ENCODE measurements at places on chromosomes 2 and 18.
A peak's percentile ranks its signal among the peaks of the same experiment; 100 is the strongest.

DNA sequence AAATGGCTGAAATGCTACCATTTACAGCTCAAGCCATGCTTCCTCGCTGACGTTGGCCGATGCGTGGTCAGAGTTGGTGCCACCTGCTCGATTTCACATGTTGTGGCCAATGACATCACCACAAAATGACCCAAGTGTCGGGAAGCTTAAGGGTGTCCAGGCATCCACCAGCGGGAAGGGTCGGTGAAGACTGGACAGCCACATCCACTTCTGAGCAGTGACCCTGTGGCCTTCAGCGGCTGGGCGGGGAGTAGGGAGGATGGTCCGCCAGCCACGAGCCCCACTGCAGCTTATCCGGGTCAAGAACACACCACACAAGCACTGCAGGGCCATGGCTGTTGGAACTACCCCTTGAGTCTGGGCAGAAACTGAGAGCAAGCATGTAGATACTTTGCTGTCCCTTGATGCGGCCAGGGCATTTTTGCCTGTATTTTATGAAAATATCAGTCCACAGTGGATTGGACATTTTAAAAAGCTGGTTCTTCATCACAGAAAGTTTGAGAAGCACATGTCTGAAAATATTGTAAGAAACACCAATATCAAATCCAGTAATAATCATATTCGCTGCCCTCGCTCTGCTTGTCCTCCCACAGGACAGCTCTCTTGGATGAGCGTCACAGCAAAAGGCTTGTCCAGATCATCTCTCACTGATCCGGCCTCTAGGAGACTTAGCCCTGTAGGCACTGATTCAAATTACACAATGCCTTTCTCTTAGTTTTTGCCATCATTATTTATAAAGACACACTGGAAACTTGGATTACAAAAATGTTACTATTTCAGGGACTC is 174.0 kb downstream of the TWIST2 start:
- peak; percentile 5 for DNase-seq

DNA sequence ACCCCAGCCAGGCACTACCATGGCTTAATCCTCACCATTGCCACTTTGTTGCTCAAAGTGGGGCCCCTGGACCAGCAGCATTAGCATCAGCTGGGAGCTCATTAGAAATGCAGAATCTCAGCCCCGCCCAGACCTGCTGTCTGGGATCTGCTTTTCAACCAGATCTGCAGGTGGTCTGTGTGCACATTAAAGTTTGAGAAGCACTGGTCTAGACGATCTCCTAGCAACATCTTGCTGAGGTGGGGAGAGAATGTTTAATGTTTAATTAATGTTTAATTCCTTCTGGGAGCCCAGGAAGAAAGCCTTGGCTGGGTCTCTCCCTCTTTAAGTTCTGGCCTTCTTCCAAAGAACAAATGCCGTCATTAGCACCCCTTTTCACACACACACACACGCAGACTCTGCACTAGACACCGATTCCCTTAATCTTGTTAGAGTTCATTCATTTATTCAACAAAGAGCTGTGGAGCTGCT is 53.7 kb downstream of the EDAR start:
- DNase-seq: no peak

DNA sequence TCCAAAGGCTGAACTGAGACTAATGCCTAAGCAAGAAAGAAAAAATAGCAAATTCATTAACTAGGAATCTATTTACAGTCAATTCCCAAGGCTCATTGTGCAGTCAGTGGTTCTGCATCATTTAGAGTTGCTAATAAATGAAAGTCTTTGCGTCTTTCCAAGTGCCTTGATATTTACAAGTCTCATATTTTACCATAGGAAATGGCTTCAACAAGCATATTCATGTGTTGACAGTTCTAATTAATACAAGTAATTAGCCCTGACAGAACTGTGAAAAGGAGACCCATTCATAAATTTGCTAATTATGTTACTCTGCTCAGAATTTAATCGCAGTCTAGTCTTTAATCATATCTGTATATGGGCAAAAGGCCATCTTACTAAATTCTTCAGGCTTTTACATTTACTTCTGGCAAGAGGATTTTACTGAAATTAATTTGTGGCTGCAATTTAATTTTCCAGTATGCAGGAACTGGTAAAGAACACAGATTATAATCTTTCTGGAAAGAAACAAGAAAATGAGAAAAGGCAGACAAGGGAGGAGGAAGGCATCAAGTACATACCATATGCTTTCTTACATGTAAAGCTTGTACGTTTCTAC is 126.4 kb downstream of the RHBDD1 start:
- DNase-seq: no peak

- no peak for DNase-seq
Measured at GRCh38 chr2:101758001-101758400, 60.5 kb downstream of the MAP4K4 start.

- DNase-seq: no peak
Measured at GRCh38 chr18:26493021-26493420, 55.3 kb downstream of the KCTD1 start.

DNA sequence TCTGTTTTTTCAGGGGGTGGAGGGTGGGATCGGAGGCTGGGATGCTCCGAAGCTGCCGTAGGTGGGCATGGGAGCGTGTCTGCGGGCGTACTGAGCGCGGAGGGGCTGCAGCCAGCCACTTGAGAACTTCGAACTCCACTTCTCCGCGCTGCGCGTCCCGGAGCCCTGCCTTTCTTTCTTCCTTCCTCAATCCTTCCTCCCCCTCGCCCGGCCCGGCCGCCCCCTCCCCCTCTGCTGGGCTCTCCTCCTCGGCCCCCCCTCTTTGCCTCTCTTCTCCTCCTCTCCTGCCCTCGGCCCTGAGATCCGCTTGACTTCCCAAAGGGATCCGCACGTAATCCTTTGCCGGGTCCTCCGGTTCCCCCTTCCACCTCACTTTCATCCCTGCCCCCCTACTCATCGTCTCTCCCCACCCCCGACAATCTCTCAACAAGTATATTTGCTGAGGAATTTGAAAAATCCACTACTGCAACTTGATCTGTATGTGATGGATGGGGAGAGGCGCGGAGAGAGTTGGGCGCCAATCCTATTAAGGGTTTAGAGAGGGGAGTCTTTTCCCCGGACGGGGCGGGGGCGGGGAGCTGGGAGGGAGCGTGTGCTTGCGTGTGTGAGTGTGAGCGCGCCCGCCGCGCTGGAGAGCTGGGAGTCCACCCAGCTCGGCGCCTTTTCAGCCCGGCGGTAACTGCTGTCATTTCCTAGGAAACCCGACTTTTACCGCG is 1.1 kb downstream of the GLI2 start:
- peak; percentile 71 for DNase-seq

GRCh38 chr2:65727381-65727780 is 295.0 kb upstream of the SPRED2 start:
- no peak for DNase-seq

- DNase-seq: no peak
Measured at GRCh38 chr18:62102221-62102620, 84.6 kb downstream of the PIGN start.

DNA sequence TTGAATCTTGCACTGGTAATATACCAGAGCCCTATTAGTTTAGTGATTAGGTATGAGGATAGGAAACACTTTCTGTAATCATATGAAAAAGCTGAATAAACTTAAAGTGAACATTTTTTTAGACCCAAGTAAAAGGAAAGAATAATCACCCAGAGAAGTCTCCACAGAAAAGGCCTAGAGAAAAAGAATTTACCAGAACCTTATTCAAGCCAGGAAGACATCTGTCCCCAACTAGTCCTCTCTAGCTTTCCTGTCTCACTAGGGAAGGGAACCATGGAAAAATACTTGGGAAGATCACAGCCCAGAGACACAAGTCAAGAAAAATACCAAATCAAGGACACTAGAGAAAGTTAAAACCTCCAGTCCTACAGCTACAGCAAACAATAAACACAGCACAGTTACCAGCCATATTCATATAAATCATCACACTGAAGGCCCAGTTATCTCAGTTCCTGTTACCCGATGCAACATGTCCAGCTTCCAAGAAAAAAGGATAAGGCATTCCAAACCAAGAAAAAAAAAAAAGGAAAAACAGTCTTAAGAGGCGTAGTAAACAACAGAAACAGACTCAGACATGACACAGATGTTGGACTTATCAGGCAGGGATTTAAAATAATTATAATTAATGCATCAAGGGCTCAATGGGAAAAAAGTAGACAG is 461.5 kb downstream of the IRS1 start:
- DNase-seq: no peak

- DNase-seq: no peak
Measured at GRCh38 chr2:36170805-36171204, 184.8 kb upstream of the CRIM1 start.

GRCh38 chr2:120206022-120206581 is 17.1 kb downstream of the TMEM185B start:
- no peak for DNase-seq

DNA sequence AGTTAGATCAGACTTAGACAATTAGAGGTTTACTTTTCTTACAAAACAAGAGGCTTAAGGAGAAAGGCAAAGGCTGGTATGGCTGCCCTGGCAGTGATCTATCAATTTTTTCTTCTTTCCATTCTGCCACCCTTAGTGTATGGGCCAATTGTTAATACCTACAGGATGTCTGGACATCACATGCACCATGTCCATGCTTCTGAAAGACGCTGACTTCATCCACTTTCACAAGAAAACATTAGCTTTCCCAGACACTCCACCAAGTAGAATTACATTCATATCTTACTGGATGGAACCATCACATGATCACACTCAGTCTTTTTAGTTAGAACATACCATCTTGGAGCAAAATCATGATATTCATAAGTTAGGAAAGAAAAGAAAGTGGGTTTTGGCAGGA is 120.9 kb downstream of the ARHGAP28 start:
- no peak for DNase-seq

- no peak for DNase-seq
Measured at GRCh38 chr2:53220969-53221368, 546.6 kb upstream of the CHAC2 start.

GRCh38 chr2:25587361-25587760 is 86.0 kb downstream of the DTNB start:
- no peak for DNase-seq

DNA sequence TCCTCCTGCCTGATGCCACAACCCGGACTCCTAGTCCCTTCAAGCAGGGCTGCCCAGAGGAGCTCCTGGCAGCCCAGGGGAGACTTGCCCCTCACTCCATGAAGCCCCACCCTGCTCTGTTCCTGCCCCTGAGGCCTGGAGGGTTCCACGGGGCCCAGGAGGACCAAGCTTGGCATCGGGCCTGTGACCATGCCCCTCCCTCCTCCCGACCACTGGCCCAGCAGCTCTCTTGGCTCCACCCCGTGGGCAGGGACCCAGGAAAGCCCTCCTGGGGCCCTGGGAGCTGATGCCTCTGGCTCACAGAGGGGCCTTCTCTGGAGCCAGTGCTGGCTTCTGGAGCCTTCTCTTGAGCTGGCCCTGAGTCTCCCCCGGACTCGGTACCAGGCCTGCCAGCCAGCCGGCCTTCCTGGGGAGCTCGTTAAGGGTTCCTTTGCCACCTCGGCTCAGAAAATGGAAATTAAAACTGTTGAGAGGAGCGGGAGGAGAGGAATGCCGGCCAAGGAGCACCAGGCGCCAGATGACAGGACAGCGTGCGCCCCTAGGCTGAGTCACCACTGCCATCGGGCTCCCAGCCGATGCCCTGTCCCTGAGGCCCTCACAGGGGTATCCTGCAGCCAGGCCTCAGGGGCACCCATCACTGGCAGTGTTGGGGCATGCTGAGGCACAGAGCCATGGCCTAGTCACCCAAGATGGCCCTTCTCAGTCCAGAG is 40.6 kb upstream of the SNED1 start:
- DNase-seq: peak; percentile 45

GRCh38 chr2:26529406-26530239 is 51.7 kb upstream of the OTOF start:
- DNase-seq: no peak

DNA sequence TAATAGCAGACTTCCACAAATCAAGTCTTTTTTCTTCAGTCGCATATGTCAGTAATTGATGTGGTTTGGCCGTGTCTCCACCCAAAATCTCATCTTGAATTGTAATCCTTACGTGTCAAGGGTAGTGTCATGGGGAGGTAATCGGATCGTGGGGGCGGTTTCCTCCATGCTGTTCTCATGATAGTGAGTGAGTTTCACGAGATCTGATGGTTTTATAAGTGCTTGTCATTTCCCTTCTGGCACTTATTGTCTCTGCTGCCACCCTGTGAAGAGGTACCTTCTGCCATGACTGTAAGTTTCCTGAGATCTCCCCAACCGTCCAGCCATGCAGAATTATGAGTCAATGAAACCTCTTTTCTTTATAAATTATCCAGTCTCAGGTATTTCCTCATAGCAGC is 478.8 kb downstream of the PTPRM start:
- DNase-seq: no peak

DNA sequence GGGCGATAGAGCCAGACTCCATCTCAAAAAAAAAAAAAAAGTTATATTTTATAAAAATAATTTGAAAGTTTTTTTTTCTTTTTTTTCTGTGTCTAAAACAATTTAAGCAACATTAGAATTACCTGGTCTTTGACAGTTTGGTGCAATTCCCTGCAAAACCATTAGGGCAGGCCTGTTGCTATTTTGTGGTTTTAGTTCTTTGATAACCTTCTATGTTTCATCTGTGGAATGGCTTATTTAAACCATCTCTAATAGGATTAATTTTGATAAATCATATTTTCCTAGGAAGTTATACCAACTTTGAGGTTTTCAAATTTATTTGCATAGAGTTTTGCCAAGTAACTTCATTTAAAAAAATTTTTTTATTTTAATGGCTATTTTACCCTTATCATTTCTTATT is 141.2 kb upstream of the TWIST2 start:
- DNase-seq: no peak

DNA sequence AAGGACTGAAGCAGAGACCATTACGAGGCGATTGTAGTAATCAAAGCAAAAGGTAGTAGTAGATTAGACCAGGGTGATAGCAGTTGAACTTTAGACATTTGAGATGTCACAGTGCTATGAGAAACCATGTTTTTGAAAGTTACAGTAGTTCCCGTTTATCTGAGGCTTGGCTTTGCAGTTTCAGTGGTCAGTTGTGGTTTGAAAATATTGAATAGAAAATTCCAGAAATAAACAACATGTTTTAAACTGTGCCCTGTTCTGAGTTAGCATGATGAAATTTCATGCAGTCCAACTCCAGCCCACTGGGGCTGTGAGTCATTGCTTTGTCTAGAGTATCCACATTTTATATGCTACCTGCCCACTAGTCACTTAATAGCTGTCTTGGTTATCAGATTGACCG is 47.5 kb downstream of the ZNF638 start:
- no peak for DNase-seq

- DNase-seq: no peak
Measured at GRCh38 chr2:103860016-103860415, 993.9 kb upstream of the POU3F3 start.

GRCh38 chr2:112150851-112151250 is 12.7 kb downstream of the FBLN7 start:
- no peak for DNase-seq

GRCh38 chr2:33477473-33478468 is 1.3 kb downstream of the RASGRP3 start:
- DNase-seq: peak; percentile 55
